EL (cell line): ENCODE measurements at places on chromosomes 3 and 15.

- DNase-seq: peak; percentile 59
These were observed 68.0 kb downstream of the TFG start for GRCh38 chr3:100777271-100777670.

GRCh38 chr3:54374214-54374852 lies 252.0 kb downstream of the CACNA2D3 start:
- DNase-seq: peak; percentile 1

DNA sequence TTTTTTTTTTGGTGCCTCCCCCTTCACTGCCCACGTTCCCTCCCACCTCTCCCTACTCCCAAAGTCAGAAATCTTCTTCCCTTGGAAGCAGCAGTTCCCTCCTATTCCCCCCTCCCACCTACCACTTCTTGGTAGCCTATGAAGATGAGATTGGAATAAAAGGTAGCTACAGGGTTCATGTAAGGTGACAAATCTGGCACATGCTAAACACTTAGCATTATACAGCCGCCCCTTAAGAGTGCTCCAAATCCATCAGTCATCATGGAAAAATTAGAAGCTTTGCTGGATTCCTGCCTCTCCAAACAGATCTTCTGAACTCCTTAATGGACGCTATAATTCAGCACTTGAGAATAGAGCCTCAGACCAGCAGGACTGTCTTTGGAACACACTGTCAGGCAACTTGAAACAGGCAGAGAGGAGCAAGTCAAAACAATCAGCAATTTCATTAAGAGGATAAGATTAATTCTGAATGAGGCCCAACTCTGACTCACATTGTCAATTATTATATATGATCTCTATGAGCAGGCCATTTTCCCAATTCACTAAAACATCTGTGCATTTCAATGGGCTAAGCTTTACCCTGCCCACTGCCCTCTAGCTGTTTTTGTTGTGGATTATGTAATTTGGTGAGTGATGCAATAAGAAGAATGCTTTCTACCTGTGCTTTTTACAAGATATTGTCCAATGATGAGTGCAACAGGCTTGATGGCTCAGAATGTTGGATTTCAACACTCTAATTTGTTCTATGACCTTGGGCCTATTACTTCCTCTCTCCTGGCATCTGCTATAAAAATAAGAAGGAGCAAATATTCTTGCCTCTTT lies 34.6 kb upstream of the SPRED1 start:
- peak; percentile 10 for DNase-seq

GRCh38 chr3:99458013-99458412 lies 180.4 kb upstream of the COL8A1 start:
- DNase-seq: no peak

- DNase-seq: no peak
These were observed 32.1 kb downstream of the RBMS3 start for GRCh38 chr3:29312960-29313452.

DNA sequence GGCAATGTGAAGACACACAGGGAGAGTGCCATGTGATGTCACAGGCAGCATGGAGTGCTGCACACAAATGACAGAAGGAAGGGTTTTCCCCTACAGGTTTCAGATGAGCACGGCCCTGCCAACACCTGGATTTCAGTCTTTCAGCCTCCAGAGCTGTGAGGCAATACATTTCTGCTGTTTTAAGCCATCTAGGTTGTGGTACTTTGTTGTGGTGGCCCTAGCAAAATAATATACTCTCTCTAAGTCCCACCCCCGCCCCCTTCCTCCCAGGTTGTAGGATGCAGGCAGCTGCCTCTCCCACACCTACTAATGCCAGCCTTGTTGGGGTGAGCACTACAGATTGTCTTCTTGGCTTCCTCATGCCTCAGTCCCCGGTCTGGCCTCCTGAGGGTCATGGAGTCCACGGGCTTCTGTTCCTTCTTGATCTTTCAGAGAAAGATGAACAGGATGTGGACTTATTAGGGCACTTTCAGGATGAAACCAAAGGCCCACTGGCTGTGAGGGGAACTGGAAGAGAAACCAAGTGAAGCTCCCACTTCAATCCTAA lies 180.0 kb downstream of the CD47 start:
- DNase-seq: no peak

DNA sequence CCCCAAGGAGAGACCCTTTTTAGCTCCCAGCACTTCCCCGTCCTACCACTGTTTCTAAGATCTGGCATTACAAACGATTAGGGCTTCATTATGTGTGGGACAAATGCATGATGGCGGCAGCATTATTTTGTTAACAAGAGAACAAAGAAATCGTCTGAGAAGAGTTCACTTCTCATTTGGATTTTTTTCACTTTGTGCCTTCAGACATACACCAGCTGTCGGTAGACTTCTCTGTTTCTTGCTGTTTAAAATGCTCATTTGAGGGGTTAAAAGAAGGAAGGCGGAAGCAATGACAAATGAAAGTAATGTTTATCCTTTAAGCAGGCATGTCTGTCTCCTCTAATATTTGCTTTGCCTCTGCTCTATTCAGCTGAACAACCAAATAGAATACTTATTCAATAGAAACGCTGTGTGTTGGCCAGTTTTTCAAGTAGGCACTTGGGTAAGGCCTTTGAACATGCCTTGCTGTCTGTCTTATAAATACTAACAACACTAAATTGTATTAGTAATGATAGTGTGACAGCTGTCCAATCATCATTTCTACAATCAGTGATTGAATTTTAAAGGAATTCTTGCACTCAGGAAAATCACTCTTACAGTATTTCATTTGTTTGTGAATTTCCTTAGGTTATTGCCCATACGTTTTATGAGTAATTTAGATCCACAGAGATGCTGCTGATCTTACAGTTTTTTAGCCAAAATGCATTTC lies 382.4 kb downstream of the IL5RA start:
- no peak for DNase-seq

- DNase-seq: peak; percentile 76
These were observed 4.2 kb downstream of the SEMA3B start for GRCh38 chr3:50272911-50273688.

- DNase-seq: peak; percentile 97
These were observed 215.6 kb upstream of the RBMS3 start for GRCh38 chr3:29065211-29065785.

- no peak for DNase-seq
These were observed 97.1 kb downstream of the ERC2 start for GRCh38 chr3:56370991-56371775.

DNA sequence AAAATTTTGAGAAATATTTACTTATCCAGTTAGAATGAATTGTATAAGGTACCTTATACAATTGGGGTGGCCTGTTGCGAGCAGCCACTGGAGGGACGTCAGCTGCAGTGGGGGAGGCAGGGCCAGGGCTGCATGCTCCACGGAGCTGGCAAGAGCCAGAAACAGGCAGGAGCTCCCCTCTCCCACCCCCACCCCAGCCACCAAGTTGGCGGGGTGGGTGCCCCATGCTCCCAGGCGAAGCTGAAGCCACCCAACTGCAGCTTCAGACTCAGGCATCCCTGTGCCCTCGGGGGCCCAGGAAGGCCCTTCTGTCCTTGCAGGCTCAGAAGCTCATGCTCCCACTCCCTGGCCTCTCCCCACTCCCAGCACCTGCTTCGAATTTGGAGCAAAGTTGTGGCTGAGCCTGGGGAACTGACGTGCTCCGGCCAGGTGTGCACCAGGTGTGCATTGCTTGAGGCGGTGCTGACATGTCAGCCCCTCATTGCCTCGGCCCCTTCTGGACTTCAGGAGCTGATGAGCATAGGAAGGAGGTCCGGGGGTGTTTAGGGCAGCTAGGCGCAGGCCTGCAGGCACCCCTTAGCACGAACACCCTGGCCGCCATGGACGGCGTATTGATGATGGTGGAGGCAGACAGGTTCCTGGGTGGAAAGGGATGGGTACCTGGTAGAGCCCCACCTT lies 743.8 kb upstream of the GBE1 start:
- no peak for DNase-seq

GRCh38 chr15:100298257-100298656 lies 43.5 kb downstream of the ADAMTS17 start:
- DNase-seq: no peak

DNA sequence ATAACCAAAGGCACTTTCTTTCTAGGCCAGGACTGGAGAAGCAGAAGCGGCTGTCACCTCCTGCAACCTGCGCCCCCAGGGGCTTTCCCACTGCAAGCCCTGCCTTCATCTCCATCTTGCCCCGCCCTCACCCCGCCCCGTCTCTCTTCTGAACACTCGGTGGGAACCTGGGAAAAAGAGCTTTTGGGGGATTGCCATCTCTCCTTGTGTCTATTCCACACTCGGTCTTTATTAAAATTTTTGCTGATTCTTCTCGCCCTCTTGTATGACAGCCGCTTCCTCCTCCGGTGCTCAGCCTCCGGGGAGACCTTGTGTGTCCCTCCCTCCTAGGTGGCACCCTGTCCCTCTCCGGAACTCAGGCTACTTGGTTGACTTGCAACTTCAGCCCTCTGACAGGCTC lies 41.9 kb upstream of the SPESP1 start:
- DNase-seq: no peak

GRCh38 chr3:178370387-178370786 lies 165.8 kb upstream of the KCNMB2 start:
- no peak for DNase-seq

- no peak for DNase-seq
These were observed 420.7 kb downstream of the SI start for GRCh38 chr3:164657631-164658030.

GRCh38 chr3:99246010-99246654 lies 344.6 kb upstream of the DCBLD2 start:
- peak; percentile 56 for DNase-seq

- DNase-seq: no peak
These were observed 11.9 kb upstream of the ARHGEF3 start for GRCh38 chr3:56813653-56813960.

GRCh38 chr15:42726114-42726513 lies 10.8 kb downstream of the CDAN1 start:
- DNase-seq: no peak

GRCh38 chr3:27644941-27645340 lies 77.2 kb downstream of the EOMES start:
- DNase-seq: peak; percentile 58

DNA sequence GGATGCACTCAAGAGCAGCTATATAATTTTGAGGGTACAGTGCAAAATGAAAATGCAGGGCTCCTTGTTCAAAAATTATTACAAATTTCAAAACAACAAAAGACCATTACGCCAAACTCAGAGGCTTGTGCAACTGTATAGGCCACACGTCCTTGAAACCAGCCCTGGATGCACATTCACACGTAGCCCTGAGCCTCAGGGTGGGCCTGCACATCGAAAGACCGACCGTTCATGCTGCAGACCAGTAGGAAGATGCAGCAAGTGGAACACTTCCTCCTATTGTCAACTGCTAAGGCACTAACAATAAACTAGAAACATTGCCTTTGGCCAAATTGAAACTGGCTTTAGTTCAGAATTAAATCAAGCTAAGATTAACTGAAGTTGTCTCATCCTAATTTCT lies 174.7 kb downstream of the SHOX2 start:
- no peak for DNase-seq

DNA sequence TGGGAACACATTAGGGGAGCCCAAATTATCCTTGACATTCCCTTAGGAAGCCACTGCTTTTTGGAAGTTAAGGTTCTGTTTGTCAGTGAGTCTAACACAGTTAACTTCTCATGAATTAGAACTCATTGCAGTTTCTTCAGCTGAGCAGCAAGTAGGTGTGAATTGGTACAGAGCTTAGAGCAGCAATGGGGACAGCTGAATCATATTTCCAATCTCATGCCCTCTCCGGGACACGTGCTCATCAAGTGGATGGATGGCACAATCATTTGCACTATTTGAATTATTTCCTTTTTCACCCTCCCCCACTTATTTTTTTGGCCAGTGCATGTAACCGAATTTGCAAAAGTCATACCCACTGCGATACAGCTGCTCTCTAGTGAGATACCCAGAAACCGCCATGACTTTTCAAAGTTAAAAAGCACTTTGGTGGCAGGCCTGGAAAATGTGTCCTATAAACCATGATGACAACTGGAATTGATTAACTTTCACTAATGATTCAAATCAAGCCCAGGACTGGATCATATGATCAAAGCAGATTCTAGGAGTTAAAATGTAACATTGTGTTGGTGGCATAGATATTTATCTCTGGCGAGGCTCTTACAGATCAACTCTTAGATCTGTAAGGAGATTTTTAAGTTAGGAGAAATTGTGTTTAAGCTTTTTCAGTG lies 76.4 kb downstream of the EBLN2 start:
- no peak for DNase-seq

GRCh38 chr15:79903144-79903543 lies 6.3 kb upstream of the MTHFS start:
- no peak for DNase-seq

DNA sequence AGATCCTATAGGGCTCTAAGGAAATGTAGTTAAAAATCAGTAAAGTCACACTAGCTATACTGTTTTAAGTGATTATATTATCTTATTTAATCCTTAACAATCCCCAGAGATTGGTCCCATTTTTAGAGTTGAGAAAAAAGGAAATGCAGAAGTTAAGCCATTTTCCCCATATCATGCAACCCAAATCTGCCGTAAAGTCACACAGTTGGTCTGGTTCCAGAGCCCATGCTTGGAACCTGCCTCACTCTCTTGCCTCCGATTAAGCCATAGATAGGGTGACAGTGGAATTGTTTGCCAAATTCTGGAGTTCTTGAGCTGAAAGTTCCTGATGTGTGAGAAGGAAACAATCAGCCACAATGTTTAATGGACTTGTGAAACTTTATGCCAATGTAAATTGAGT lies 2.3 kb upstream of the P2RY13 start:
- no peak for DNase-seq
